PC-3 (cell line): ENCODE measurements at places on chromosomes 16 and 17.

- no peak for DNase-seq
Observed at GRCh38 chr16:47519546-47519945, 58.4 kb downstream of the PHKB start.

- peak; percentile 35 for DNase-seq
Observed at GRCh38 chr16:77951788-77952187, 70.6 kb upstream of the CLEC3A start.

DNA sequence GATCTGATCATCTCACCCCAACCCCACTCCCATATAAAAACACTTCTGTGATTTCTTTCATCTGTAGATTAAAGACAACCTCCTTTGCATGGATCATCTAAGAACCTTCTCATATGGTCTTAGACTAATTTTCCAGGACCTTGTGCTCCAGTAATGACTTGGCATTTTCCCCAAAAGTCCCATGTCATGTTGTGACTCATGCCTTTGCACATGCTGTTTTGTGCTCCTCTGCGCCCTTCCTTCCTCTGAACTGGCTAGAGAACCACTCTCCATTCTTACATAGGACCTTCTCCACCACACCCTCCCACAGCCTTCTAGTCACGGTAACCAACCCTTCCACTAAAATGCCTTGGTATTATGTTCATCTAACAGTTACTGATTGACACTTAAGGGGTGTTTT is 99.5 kb upstream of the AXIN2 start:
- DNase-seq, result peak; percentile 39

GRCh38 chr16:51140112-51140511 is 11.0 kb downstream of the SALL1 start:
- no peak for DNase-seq

- peak; percentile 85 for DNase-seq
Observed at GRCh38 chr17:58710948-58711552, 18.6 kb downstream of the RAD51C start.

- no peak for DNase-seq
Observed at GRCh38 chr16:46650254-46650623, 29.1 kb upstream of the SHCBP1 start.

GRCh38 chr17:36088670-36089338 is 1.1 kb downstream of the CCL3 start:
- no peak for DNase-seq

- DNase-seq, result no peak
Observed at GRCh38 chr16:1035066-1035415, 37.5 kb upstream of the SSTR5 start.

- no peak for DNase-seq
Observed at GRCh38 chr17:40071313-40072039, 8.7 kb downstream of the THRA start.

- peak; percentile 29 for DNase-seq
Observed at GRCh38 chr16:71854369-71854948, 8.7 kb downstream of the ATXN1L start.

DNA sequence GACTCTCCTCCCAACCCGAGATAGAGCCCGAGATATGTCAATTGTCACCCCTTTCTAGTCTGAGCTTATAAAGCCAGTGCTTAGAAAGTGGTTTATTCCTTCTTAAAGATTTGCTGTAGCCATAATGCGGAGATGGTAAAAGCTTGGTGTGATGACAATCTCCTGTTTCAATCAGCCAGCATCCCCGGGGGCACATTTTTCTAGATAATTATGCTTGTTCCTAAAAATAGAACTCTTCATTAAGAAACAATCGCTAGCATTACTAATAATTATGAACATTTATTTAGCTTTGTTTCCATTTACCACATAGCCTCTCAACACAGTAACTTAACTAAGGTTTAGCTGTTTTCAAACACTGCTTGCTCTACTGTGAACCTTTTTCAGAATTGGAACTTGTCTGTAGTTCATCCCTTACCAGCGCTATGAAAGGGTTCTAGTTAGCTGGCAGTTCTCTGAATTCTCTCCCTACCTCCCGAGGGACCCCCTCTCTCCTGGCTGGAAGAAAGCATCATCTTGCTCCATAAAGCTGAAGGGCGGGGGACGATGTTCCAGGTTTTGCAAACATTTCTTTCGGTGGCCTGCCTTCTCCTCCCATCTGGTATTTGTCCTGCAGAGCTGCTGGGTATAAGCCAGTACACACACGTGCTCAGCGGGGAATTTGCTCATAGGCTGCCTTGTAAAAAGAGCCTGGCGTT is 922 bp upstream of the MRPL58 start:
- DNase-seq, result peak; percentile 51

- DNase-seq, result peak; percentile 35
Observed at GRCh38 chr16:58098207-58099096, 30.7 kb downstream of the CFAP20 start.

DNA sequence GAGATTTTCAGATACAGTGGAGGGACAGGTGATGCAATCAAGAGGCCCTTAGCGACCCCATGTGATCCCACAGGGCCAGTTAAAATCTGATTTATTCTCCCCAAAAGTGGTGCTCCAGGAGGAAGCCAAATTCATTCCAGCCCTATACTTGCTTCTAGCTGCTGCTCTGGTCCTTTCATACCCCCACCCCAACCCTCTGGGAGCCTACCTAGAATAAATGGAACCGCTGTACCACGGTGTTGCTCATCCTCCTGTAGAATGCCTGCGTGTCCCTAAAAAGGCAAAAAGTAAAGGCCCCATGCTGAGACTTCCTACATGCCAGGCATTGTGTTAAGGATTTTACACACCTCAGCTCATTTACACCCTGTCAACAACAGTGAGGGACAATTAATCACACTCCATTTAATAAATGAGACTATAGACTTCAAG is 2.0 kb upstream of the RASL10B start:
- DNase-seq, result no peak

- peak; percentile 99 for DNase-seq
Observed at GRCh38 chr17:73420897-73421296, 109.1 kb upstream of the CDC42EP4 start.

GRCh38 chr16:19210968-19211367 is 42.9 kb downstream of the SYT17 start:
- DNase-seq, result no peak

DNA sequence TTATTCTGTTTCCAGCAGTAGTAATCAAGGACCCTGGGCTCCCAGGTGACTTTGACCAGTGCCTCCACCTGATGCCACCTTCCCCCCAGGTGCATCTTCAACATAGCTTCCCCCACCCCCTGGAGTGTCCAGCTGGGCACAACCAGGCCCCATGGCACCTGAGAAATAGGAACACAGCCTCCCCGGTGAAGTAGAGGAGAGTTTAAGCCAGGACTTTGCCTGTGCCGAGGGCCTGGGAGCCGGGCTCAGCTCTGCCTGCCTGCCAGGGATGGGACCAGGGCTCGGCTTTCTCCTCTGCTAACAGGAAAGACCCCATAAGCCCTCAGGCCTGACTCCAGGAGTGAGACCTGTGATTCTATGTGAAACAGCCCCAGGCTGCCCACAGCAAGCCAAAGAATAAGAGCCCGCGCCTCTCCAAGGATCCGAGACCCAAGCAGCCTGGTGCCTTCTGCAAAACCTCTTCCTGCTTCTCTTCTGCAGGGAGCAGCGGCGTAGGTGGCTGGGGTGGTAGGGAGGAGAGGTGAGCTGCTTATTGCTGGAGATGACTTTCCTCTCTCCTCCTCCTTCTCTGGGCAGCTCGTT is 16.4 kb upstream of the RBFOX3 start:
- no peak for DNase-seq

GRCh38 chr16:28105954-28106353 is 42.4 kb upstream of the GSG1L start:
- DNase-seq, result no peak

- DNase-seq, result no peak
Observed at GRCh38 chr17:67707442-67707841, 10.3 kb upstream of the NOL11 start.

DNA sequence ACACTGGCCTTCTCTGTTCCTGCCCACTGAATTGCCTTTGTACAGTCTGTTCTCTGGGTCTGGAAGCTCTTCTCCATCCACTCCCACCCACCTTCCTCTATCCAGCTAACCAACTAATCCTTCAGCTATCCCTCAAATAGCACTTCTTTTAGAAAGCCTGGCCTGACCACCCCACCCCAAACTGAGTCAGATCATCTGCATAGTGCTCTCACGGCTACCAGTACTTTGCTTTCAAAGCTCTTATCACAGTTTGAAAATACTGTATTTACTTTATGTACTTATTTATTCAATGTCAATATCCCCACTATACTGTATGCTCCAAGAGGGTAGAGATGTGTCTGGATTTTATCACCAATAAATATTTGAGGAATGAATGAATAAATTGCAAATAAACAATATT is 4.5 kb upstream of the CLDN7 start:
- DNase-seq, result no peak

- DNase-seq, result no peak
Observed at GRCh38 chr16:49248227-49248626, 33.4 kb downstream of the CBLN1 start.

DNA sequence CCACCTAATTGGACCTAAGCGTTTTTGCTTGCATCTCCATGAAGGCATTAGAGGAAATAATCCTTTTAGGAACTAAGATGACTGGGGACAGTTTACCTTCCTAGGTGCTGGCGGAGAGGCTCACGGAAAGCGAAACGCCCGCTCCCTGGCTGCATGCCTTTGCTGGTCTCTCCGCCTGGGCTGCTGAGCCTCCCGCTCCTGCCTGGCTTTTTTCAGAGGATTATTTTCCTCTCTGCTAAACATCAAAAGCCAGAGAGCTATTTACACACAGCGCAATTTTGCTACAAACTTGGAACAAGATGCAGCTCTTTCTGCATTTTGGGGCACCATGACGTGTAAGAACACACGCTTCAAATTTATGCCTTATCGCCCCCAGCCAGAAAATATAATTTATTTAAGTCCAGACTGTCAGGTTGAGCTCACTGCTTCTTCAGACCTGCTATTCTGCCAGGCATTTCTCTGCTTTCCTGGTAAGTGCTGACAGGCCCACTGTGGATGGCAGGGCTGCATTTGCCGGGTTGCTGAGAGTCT is 124.4 kb downstream of the SPACA3 start:
- DNase-seq, result no peak

DNA sequence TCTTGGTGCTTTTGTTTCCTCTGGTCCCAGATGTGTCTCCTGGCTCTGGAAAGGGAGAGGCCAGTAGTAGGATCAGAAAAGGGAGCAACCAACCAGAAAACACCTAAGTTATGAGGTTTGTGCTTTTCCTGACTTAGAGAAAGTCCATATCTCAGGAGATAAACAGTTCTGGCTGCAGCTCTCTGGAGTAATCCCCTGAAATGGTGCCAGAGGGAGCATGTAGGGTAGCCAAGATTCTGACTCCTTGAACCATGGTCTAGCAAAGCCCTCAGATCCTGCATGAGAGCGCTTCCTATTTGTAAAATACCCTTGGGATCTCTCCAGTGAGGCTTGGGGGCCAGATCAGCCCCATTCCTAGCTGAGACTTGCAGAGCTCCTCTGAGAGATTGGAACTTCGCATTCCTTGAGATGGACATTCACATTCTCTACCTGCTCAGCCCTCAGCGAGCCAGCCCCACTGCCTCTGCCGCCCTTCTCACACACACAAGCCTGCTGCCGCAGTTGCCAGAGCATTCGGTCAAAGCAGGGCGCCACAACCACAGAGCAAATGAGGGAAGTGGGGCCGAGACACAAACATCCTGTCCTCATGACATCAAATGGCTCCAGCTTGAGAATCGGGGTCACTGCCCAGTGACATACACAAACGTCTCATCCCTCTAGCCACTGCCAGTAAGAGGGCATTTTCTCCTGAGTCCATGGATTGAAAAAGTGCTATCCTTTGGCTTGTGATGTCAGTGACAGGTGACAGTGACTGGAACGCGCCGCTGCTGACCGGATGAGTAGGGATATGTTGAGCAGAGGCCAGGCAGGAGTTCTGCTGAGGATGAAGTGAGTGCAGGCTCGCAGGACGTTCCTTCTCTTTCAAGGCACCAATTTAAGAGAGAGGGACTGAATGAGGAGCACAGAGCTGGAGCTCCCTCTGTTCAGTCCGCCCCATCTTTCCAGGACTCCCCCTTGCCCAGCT is 5.0 kb downstream of the ABHD15 start:
- DNase-seq, result no peak

DNA sequence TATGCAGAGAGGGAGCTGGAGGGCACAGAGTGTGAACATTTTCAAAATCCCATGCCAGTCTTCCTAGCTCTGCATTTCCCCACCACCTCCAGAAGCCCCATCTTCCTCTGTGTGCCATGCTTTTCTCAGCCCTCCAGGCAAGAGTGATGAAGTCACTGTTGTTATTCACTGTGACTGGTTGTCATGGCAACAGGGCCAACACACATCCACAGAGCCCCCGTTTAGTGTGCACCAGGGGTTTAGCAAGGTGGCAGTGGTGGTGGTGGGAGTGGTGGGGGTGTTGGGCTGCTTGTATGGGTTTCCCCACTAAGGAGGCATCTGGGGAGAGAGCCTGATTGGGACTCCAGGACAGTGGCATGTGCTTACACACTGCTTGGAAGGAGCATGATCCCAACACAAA is 309.9 kb upstream of the ASIC2 start:
- no peak for DNase-seq

- peak; percentile 81 for DNase-seq
Observed at GRCh38 chr17:82781894-82782274, 30.0 kb downstream of the TBCD start.

DNA sequence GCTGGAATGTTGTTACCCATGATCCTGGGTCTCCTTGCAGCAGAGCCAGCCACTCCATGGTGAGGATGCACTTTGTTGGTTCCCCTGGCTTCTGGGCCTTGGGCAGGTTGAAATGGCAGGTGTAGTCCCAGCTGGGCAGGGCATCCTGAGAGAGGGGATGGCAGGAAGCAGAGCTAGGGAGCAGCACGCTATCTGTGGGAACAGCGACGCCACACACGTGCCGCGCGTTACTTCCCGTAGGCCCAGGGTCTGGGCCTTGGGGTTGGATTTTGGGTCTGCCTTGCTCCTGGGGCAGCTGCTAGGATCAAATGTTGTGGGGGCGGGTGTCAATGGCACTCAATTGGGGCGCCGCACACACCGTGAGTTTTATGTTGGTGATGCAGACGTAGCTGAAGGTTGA is 368.0 kb downstream of the CPPED1 start:
- no peak for DNase-seq

- DNase-seq, result no peak
Observed at GRCh38 chr16:11639008-11639562, 29.2 kb upstream of the SNN start.

- DNase-seq, result no peak
Observed at GRCh38 chr17:40176754-40177110, 538 bp upstream of the RAPGEFL1 start.

DNA sequence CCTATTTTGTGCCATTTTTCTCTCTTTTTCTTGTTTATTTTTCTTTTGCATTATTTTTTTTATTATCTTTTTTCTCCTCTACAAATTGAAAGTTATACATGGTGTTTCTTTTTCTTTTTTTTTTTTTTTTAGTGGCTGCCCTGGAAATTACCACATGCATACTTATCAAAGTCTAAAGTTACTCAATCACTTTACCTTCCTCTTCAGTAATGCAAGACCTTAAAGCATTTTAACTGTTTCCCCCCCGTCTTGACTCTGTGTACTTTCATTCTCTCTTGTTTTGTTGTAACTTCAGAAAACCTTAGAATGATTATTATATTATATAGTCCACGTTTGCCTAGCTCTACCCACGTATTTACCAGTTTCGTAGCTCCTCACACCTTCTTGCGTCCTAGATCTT is 33.3 kb upstream of the SMPD3 start:
- no peak for DNase-seq
